ENCODE measurements at places on chromosomes 3 and 15.

- no peak for DNase-seq
Observed at GRCh38 chr15:92375057-92375456, 18.6 kb upstream of the ST8SIA2 start.

GRCh38 chr3:191282251-191283185 lies 46.7 kb upstream of the CCDC50 start:
- no peak for DNase-seq

DNA sequence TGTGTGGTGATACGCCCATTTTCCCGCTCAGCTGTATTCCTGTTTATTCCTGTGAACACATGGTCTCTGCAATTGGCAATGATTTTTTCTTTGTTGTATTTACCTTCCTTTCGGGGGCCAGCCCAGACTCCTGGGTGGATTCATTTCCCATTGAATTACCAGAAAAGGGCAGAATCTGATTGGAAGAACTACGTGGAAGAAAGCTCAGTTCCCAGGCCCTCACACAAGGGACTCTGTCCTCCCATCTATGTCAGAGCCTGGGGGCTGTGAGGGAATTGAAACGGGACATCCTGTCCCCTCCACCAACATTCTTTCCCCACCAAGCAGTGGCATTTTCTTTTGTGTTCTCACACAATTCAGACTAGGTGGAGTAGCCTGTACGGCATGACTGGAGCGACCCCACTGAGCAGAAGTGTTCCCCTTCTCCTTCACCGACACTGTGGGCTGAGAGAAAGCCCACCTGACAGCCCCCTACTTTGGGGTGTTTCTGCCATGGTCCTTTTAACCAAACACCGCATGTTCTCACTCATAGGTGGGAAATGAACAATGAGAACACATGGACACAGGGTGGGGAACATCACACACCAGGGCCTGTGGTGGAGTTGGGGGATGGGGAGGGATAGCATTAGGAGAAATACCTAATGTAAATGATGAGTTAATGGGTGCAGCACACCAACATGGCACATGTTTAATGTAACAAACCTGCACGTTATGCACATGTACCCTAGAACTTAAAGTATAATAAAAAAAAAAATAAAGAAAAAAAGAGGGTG lies 32.1 kb upstream of the RFTN1 start:
- no peak for DNase-seq

- peak; percentile 35 for DNase-seq
Observed at GRCh38 chr3:12148183-12148940, 10.3 kb downstream of the TIMP4 start.

DNA sequence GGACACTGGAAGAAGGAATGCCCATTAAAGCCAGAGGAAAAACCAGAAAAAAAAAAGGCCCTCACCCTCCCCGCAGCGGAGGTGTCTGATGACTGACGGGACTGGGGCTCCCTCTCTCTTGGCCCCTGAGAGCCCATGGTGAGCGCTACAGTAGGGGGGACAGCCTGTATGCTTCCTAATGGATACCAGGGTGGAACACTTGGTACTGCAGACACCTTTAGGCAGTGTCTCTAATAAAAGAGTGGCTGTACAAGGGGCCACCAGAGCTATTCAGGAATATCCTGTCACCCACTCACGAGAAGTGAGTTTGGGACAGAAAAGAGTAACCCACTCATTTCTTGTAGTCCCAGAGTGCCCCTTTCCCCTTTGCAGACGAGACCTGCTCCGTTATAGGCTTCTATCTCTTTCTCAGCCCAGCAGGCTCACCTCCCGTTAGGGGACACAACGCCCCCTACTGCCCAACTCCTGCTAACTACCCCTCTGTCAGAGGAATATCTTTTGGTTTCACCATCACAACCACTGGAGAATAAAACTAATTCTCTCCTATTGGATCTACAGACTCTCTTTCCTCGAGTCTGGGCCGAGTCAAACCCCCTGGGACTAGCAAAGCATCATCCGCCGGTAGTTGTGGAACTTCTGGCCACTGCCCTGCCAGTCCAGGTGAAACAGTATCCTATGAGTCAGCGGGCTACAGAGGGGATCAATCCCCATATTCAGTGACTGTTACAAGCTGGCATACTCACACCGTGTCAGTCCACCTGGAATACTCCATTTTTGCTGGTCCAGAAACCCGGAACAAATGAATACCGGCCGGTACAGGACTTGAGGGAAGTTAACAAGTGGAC lies 40.8 kb downstream of the ZBTB11 start:
- peak; percentile 56 for DNase-seq

DNA sequence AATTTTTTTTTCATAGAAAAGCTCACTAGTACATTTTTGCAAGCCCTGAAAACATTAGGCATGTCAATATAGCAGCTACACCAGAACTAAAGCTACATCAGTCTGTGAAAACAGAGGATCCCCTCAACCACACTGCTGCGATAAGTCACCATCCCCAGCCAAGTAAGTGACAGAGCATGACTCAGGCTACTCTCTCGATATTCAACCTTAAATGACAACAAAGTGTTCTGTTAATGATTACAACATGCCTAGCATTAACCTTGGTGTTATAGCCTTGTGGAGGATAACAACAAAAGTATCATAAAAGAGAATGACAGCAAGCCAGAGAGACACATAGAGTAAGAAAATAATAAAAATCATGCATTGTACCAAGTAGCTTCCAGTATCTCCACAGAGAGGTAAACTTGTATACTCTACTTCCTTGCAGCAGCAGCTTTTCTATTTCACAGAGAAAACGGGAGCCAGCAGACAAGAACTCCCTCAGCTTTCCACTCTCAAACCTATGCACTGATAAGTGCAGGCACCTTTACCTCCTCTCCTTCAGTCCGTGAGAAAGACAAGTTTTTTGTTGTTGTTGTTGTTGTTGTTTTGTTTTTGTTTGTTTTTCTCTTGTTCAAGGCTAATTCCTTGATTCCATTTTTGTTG lies 76.6 kb downstream of the GBE1 start:
- DNase-seq, result no peak

Measured in SK-N-SH (cell line).